ENCODE measurements at places on chromosomes 6 and 20.
A peak's percentile ranks its signal among the peaks of the same experiment; 100 is the strongest.

- no peak for DNase-seq
Observed at GRCh38 chr6:125307964-125308615, 6.3 kb upstream of the HDDC2 start.

GRCh38 chr6:131205481-131206244 is 70.4 kb downstream of the AKAP7 start:
- no peak for DNase-seq

DNA sequence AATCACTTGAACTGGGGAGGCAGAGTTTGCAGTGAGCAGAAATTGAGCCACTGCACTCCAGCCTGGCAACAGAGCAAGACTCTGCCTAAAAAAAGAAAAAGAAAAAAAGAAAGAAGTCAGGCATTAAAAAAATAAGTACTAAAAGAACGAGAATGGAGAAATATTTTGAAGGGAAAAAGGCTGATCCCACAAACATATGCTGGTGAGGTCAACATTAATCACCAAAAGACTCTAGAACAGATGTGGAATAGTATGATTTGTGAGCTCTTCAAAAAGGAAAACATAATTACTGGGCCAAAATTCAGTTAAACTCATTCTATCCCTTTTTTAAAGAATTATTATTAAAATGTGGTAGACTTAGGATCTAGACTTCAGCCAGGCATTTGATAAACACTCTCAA is 61.2 kb upstream of the NRSN1 start:
- DNase-seq, result no peak

GRCh38 chr20:6502999-6503398 is 264.5 kb upstream of the BMP2 start:
- no peak for DNase-seq

- no peak for DNase-seq
Observed at GRCh38 chr6:71103130-71103529, 146.3 kb upstream of the B3GAT2 start.

DNA sequence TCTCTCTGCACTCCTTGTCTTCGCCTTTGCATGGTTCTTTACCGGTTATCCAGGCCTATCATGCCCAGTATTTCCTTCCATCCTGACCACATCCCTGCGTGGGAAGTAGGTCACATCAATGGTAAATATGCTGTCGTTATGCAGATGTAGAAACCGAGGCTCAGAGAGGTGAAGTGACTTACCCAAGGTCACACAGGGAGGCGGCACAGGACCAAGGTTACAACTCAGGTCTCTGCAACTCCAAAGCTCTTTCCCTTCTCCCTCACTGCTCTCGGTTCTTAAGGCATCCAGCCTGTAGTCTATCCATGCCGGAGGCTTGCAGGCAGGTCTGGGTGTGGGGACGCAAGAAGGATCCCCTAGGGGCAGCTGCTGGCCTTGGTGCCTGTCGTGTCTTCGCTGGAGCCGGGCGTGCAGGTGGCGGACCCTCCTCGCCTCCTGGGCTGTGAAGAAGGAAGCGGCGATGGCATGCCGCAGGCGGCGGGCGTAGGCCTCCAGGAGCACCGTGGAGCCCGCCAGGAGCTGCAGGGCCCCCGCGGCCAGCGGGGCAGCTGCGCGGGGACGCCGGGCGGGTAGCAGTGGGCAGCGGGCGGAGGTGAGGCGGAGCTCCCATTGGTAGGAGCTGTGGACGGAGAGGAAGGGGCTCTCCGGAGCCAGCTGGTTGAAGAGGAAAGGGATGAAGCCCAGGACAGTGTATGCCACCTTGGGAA is 9.1 kb downstream of the OCSTAMP start:
- no peak for DNase-seq

- DNase-seq, result no peak
Observed at GRCh38 chr6:24918641-24919055, 17.1 kb downstream of the RIPOR2 start.

GRCh38 chr6:33203443-33204164 is 851 bp upstream of the HSD17B8 start:
- no peak for DNase-seq

- DNase-seq, result no peak
Observed at GRCh38 chr20:61660559-61660958, 405.1 kb downstream of the TAF4 start.

GRCh38 chr6:168929871-168930450 is 323.7 kb downstream of the THBS2 start:
- DNase-seq, result no peak

DNA sequence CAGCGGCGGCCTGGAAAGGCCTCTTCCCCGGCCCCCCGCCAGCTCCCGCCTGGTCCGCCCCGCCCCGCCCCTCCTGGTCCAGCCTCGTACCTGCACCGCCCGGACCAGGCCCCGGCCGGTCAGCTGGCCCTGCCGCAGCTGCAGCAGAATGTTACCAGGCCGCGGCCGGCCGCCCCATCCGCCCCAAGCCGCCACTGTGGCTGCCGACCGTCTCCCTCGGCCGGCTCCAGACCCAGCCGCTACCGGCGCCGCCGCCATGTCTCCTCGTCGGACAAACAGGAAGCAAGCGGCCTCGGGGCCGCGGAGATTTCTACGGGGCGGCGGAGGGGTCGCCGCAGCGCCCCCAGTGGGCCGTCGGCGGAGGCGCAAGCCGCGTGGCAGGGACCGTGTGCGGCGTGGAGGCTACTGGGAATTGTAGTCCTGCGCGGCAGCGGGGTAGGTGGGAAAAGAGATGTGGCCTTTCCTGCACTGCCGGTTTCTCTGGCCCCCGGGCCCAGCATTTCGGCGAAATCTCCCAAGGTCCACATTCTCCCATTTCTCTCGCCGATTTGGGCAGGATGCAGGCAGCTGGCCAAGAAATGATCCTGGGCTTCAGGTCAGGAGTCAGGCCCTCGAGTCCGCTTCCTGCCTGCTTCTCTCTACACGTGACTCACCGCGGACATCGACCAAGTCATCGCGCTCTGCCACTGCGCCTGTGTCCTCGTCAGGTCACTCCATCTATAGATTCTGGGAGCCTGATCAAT is at the start of gene TRPC4AP:
TSS of gene TRPC4AP (minus strand) at position 284 of the 743 bp plus-strand sequence. CDS start at position 258, 26 bp downstream.
- DNase-seq, result peak; percentile 94

GRCh38 chr20:50302341-50303057 is 111.9 kb downstream of the CEBPB start:
- no peak for DNase-seq

GRCh38 chr6:119322034-119322433 is 27.5 kb downstream of the MAN1A1 start:
- no peak for DNase-seq

DNA sequence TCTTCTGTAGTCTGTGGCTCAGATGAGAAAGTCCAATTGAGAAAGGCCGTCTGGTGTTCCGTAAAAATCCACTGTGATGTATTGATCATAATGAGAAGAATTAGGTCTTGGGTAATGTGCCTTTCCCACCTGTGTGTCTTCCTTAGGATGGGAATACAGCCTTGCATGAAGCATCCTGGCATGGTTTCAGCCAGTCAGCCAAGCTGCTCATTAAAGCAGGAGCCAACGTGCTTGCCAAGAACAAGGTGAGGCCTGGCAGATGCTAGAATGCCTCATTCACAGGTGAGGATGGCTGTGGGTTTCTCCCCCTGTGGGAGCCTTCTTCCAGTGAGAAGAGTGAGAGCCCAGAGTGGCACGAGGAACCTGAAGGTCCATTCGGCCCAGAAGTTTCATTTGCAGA is 32.7 kb downstream of the LYRM2 start:
- DNase-seq, result no peak

DNA sequence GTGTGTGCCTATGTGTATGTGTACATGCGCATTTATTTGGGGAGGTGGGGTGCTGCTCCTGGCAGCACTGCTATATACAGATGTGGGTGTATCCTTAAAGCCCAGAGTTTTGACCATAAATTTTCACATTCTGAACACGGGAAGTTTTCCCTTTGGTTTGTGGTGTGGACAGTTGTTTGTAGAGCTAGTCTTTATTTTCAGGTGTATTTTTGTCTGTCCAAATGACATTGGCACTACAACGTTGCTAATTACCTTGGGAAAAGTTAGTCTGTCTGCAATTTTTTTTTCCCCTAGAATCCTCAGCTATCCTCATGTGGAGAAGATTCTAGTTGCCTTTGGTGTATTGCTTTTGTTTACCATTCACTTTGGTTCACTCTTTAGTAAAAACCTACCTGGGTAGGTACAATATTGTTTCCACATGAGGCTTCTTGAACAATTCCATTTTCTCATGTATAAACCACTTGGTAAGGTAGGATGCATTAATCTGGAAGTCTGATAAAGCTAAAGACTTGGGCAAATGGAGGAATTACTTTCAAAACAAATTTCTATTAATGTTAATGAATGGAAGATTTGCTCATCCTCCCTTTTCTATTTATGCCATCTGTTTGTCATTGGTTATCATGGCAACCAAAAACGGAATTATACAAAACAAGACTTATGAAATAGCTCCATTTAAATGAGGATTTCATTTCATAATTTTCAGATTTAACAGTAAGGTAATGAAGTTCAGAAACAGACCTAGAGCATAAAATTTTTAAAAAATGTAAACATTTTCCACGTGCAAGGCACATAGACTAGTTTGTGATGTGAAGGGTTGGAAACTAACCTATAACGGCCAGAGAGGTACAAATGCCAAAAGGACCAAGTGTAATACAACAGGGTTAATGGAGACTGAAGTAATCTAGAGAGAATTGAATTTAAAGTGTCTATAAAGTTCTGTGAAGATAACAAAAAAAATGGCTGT is 3.9 kb downstream of the CCN2 start:
- no peak for DNase-seq

- DNase-seq, result no peak
Observed at GRCh38 chr6:121694801-121695251, 259.4 kb downstream of the GJA1 start.

DNA sequence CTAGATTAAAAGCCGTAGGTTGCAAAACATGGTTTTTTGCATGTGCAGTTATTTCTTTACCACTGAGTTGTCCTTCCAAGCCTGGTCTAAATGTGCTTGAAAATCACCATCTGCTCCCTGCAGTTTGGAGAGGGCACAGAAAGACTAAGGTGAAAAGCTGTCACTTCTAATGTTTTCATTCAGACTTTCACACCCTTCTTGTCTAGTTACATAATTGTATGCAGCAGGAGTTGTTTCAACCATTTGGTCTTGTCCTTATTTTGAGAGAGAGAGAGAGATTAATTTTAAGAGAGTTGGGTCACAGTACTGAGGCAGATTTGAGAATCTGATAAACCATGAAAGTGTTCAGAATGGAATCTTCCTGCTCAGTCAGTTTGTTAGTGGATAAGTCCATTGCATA is 82.5 kb downstream of the ARID1B start:
- DNase-seq, result no peak

GRCh38 chr6:170108456-170108855 is 182.4 kb downstream of the DLL1 start:
- no peak for DNase-seq

DNA sequence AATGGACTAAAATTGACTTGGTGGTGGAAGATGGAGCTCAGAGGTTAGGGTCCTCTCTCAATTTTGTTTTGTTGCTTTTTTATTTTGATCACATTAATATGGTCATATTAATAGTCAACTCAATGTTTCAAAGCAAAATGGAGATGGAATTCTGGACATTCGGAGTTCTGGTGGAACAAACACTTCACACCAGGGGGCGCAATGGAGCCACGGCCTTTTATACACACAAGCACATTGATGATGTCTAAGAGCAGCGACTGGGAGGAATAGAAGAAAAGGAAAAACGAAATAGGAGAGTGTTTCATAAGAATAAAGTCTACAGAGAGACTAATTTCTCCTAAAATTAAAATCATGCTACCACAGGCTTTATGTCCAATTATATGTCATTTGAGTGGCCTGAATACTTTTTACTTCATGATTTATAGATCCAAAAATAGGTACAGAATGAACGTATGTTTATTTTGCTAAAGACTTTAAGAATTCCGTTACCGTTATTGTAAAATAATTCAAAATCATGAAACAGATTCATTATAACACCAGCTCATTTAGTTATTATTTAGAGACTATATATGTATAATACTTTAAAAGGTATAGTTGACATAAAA is 197.6 kb upstream of the SASH1 start:
- peak; percentile 27 for DNase-seq

Data from T47D (cell line).